NAMALWA (cell line): ENCODE measurements at places on chromosomes 6 and 20.
A peak's percentile ranks its signal among the peaks of the same experiment; 100 is the strongest.

GRCh38 chr6:21022343-21023107 is 488.3 kb downstream of the CDKAL1 start:
- DNase-seq: no peak

DNA sequence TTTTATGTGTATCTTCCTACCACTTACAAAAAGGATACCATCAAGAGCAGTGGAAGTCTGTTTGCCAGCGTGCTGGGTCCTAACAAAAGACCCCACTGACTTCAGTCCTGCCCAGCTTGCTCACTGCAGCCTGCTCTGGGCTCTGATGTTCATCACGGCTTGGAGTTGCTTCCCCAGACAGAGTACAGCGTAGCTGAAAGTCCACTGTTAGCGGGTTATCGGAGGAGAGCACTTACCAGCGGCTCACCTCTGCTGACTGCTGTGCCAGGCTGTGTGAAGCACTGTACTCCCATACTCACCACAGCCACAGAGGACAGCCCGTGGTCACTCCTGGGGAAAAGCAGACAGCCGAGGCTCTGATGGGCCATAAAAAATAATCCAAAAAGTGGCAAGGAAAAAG is 40.2 kb downstream of the CTCFL start:
- DNase-seq: no peak

GRCh38 chr6:140966676-140967075 is 1166.0 kb upstream of the GJE1 start:
- DNase-seq: no peak

DNA sequence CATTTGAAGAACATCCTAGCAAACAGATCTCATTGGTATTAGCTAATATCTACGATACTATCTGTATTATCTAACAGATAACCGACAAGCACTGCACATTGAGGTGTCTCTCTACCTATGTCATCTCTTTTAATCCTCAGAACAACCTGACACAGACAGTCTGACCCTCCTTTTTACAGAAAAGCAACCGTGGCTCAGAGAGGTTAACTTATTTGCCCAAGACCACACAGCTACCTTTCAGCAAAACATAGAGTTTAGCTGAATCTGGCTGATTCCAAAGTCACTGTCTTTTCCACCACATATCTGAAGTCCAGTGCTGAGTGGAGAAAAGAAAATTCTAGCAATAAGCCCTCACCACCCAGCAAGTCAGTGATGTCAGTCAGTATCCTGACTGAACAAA is 358.7 kb upstream of the JARID2 start:
- no peak for DNase-seq

- no peak for DNase-seq
Measured at GRCh38 chr20:15682690-15683089, 890.6 kb downstream of the KIF16B start.

- DNase-seq: no peak
Measured at GRCh38 chr20:43415661-43416430, 41.9 kb upstream of the SRSF6 start.

GRCh38 chr6:4870821-4871494 is 94.8 kb downstream of the CDYL start:
- DNase-seq: no peak

- no peak for DNase-seq
Measured at GRCh38 chr6:115441651-115442050, 619.0 kb downstream of the FRK start.

GRCh38 chr6:71199736-71200135 is 88.9 kb upstream of the OGFRL1 start:
- no peak for DNase-seq

- DNase-seq: no peak
Measured at GRCh38 chr6:12414096-12414675, 124.0 kb downstream of the EDN1 start.

DNA sequence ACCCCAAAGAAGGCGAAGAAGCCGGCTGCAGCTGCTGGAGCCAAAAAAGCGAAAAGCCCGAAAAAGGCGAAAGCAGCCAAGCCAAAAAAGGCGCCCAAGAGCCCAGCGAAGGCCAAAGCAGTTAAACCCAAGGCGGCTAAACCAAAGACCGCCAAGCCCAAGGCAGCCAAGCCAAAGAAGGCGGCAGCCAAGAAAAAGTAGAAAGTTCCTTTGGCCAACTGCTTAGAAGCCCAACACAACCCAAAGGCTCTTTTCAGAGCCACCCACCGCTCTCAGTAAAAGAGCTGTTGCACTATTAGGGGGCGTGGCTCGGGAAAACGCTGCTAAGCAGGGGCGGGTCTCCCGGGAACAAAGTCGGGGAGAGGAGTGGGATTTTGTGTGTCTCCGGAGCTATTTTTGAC is 69.6 kb downstream of the HFE start:
- DNase-seq: no peak

DNA sequence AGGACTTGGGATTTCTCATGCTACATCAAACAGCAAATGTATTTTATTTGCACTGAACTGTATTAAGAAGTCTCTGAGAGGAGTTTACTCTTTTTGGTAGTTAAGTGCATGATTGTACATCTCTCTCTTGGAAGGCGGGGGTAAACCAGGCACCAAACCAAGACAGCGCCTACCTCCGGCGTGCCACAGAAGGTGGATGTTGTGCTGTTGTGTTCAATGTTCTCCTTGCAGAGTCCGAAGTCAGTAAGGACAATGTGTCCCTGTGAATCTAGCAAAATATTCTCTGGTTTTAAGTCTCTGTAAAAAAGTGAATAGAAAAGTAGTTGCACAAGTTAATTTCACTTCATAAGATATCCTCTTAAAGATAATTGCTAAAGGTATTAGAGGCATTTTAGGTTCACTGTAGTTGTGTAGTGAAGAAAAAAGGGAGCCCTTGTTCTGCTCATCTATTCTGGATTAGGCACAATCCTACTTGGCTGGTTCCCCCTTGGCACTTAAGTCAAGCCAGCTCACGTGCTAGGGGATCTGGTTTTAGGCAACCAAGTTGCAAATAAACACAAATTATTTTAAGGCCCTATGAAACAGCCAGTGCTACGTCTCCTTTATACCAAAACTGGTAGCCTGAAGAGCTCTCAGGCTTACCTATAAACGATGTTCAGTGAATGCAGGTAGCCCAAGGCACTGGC is 119.7 kb upstream of the SLC2A12 start:
- no peak for DNase-seq

DNA sequence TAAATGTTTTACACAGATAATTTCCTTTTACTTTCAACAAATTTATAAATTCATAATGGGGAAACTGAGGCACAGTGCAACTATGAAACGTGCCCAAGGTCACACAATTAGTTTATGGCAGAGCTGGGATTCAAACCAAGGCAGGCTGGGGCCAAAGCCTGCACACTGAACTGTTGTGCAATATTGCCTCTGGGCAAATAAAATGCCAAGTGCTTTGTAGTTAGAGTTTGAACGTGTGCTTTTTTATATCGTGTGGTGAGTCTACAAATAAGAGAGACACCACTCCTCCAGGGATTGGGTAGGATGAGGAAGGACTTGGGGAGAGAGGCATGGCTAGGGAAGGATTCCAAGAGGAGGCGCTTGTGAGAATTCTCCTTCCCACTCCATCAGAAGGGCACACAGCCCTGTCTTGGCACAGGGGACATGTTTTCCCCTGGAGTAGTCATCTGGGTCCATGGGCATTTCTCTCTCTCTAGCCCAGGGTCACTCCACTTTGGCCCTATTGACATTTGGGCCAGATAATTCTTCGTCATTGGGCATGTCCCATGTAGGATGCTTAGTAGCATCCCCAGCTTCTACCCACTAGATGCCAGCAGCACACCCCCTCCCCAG is 2.8 kb upstream of the CDH22 start:
- no peak for DNase-seq

GRCh38 chr6:26328265-26328844 is 36.6 kb upstream of the BTN3A2 start:
- peak; percentile 64 for DNase-seq

GRCh38 chr6:26260725-26261490 is 104.1 kb upstream of the BTN3A2 start:
- no peak for DNase-seq

DNA sequence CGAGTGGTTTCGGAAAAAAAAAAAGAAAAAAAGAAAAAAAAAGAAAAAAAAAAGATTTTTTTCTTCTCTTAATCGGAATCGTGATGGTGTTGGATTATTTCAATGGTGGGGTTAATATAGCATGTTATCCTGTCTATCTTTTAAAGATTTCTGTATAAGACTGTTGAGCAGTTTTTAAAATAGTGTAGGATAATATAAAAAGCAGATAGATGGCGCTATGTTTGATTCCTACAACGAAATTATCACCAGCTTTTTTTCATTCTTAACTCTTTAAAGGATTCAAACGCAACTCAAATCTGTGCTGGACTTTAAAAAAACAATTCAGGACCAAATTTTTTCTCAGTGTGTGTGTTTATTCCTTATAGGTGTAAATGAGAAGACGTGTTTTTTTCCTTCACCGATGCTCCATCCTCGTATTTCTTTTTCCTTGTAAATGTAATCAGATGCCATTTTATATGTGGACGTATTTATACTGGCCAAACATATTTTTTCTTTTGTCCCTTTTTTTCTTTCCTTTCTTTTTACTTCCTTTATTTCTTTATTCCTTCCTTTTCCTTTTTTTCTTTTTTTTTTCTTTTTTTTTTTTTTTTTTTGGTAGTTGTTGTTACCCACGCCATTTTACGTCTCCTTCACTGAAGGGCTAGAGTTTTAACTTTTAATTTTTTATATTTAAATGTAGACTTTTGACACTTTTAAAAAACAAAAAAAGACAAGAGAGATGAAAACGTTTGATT is 3.6 kb downstream of the SOX4 start:
- peak; percentile 76 for DNase-seq

GRCh38 chr6:161674930-161675682 is 401.2 kb upstream of the AGPAT4 start:
- DNase-seq: no peak

- DNase-seq: peak; percentile 35
Measured at GRCh38 chr6:157990321-157991066, 8.8 kb downstream of the SYNJ2 start.

- DNase-seq: no peak
Measured at GRCh38 chr6:143516690-143517446, 5.3 kb upstream of the FUCA2 start.

DNA sequence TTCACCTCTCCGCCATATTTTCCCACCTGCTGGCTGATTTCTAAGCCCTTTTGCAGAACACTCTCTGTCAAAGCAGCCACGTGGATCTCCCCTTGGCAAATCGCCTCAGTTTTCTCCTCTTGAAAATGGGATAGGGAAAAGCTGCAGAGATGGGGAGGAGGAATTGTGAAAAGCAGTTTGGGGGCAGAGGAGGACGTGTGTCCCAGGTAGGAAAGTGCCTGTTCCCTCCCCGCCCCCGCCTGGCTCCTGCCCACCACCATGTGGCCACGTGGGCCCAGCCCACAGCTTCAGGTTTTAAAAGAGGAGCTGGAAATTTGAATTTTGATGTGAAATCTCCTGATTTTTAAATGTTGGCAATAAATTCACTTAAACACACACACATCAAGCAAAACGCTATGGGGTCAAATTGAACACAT is 3.6 kb upstream of the CEBPB start:
- DNase-seq: no peak

GRCh38 chr20:3209257-3209945 is at the start of gene ITPA:
Gene ITPA, plus strand, starts transcription at chr20:3209498. Its CDS starts 54 bp downstream, at chr20:3209552.
- peak; percentile 80 for DNase-seq

- no peak for DNase-seq
Measured at GRCh38 chr20:58450254-58450653, 61.2 kb downstream of the VAPB start.

DNA sequence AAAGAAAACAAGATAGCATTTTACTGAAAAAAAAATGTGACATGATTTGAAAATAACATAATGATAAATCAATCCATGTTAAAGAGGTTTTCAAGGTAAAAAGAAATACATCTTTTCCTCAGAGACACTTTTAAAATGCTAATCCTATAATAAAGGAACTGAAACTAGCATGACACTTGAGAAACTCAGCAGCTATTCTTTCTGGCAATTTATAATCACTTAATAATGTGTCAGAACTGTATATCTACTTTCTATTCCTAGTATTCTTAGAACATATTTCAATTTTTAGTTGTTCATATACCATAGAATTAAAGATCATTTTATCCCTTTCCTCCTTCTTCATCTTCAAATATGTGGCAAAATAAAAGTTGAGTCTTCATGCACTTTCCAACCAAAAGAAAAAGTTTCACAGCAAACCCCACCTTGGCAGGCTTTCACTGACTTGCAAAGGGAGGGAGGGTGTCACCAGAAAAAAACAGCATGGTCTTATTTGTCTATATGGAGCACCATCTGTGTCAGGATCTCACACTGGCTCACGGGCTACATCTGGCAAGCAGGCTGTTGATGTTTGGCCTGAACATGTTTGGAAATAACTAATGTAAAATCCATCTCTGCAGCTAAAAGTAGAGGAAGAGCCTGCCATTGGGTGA is 48.5 kb downstream of the FHL5 start:
- DNase-seq: peak; percentile 54

- peak; percentile 54 for DNase-seq
Measured at GRCh38 chr20:36573798-36574365, 485 bp downstream of the TGIF2 start.

DNA sequence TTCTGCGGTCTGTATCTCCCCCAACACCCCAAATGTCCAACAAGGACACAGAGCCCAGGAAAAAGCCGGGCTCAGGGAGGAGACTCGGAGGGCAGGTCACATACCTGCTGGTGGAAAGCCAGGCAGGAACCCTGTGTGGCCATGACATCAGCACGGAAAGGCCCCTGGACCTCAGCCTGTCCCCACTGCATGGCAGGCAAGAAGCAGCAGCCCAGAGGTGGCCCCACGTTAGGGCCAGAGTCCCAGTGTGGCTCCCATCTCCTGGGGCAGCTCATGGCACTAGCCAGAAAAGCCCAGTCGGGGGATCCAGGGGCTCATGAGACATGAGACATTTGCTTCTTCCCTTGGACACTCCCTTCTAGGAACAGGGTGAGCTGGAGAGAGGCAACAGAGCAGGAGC is 258.7 kb downstream of the DLL1 start:
- DNase-seq: no peak

GRCh38 chr6:95294043-95294442 is 283.3 kb upstream of the MANEA start:
- no peak for DNase-seq

GRCh38 chr20:23425129-23425528 is 3.8 kb upstream of the NAPB start:
- DNase-seq: no peak

DNA sequence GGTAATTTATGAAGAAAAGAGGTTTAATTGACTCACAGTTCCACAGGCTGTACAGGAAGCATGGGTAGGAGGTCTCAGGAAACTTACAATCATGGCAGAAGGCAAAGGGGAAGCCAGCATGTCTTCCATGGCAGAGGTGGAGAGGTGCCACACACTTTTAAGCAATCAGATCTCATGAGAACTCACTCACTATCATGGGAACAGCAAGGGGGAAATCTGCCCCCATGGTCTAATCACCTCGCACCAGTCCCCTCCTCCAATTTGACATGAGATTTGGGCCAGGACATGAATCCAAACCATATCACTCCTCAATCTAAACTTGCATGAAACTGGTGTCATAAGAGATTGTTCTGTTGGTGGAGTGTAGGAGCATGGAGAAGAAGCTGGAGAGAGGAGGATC is 51.6 kb upstream of the CCN6 start:
- no peak for DNase-seq

DNA sequence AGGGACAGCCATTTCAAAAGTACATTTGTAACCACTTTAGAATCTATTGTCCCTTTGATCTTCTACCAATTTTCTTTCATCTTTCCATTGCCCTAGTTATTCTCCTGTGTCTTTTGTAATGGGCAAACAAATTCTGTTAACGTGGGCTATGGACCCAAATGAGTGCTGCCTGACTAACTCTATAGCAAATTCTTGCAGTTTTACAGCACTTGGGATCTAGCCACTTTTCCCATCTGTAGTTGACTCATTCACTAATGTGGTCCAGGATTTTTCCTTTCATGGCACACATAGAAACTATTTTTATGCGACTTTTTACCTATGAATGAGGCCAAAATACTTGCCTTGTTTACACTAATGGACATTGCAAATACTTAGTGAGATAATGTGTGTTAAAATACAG is 52.0 kb downstream of the GRIK2 start:
- no peak for DNase-seq
